Stimulated activated CD8-positive, alpha-beta memory T cell treated with anti-CD3 and anti-CD28 coated beads, Interleukin-4, amount 100 ng/mL, for 1 hour (primary cell): ENCODE measurements at places on chromosomes 11 and 22.

DNA sequence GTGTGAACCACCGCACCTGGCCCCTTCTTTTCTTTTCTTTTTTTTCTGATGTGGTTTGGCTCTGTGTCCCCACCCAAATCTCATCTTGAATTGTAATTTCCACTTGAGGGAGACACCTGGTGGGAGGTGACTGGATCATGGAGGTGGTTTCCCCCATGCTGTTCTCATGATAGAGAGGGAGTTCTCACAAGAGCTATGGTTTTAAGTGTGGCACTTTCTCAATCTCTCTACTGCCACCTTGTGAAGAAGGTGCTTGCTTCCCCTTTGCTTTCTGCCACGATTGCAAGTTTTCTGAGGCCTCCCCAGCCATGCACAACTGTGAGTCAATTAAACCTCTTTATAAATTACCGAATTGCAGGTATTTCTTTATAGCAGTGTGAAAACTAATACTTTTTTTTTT, 4.9 kb upstream of the TCN2 start:
- DNase-seq, result no peak

DNA sequence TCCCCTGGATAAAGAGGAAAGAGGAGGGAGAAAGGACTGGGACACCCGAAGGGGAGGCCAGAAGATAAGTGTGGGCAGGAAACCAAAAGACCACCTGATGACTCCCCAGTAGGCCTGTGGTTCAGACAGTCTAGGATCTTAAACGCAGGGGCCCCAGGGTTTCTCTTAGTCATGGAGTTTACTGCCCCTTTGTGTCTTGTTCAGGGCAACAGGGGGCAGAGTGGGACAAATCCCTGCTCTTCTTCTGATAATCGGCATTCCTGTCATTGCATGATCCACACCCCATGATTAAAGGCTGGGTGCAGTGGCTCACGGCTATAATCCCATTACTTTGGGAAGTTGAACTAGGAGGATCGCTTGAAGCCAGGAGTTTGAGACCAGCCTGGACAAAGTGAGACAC, 4.7 kb upstream of the TMPRSS13 start:
- no peak for DNase-seq

GRCh38 chr11:45345491-45345890, 59.4 kb upstream of the SYT13 start:
- no peak for DNase-seq

DNA sequence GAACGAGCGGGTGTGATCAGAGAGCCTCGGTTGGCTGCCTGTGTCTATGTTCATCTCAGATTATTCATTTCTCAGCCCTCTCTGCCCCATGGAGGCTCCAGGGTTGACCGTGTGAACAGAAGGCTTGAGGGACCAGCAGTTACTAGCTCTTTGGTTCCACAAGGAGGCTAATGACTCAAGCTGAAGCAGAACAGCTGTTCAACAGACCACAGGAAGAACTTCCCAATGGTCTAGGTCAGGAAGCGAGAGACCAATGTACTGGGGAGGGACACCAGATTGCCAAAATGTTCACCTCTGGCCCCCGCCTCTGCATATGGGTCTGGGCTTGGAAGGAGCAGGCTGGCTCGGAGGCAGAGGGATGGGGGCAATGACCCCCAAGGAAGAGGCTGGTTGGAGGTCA, 14.7 kb upstream of the PDE2A start:
- no peak for DNase-seq

GRCh38 chr11:8907116-8907515, 3.9 kb upstream of the AKIP1 start:
- DNase-seq, result no peak

DNA sequence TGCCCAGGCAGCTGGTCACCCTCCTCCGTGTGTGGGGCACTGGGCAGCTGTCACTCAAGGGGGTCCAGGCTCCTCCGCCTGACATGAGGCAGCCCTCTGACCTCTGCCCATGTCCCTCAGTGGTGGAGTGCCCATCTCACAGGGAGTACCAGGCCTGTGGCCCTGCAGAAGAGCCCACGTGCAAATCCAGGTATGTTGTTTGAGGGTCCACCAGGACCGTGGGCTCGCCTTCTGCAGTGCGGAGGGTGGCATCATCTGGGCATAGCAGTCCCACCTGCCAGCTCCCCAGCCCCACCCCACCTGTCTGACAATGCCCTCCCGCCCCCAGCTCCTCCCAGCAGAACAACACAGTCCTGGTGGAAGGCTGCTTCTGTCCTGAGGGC, 30.5 kb downstream of the MUC2 start:
- no peak for DNase-seq

DNA sequence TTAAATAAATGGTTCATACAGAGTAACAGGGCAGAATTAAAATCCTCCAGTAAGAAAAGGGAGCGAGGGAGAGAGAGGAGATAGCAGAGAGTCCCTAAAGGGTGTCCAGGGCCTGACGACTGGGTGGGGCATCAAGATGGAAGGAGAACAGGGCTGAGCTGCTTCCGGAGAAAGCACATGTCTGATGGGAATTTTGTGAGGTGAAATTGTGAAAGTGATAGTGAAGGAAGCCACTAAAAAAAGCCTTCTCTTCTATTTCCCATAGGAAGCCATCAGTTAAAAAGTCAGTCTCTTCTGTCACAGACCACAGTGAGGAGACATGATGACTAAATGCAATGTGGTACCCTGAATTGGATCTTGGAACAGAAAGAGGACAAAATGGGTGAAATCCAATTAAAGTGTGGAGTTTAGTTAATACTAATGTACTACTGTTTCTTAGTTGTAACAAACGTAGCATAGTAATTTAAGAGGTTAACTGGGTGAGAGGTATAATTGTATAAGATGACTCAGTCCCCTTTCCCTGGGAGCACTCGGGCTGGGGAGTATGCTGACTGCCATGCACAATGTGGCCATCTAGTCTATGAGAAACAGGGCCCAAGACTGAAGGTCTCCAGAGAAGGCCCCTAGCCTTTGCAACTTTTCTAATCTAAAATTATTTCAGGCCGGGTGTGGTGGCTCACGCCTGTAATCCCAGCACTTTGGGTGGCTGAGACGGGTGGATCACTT, 29.5 kb upstream of the FCHSD2 start:
- DNase-seq, result no peak

DNA sequence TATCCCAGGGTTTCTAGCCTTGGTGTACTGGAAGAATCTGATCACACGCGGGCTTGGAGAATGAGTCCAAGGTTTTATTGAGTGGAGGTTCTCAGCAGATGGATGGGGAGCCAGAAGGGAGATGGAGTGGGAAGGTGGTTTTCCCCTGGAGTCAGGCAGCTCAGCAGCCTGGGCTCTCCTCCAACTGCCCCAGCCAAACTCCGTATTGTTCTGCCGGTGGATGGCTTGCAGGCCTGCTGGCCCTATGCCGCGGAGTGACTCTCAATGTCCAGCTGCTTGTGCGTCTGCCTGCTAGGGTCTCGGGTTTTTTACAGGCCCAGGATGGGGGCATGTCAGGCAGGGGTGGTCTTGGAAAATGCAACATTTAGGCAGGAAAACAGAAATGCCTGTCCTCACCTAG, 162.4 kb upstream of the LMO1 start:
- DNase-seq, result no peak

- DNase-seq, result no peak
Observed at GRCh38 chr11:79439886-79440570, 802 bp downstream of the TENM4 start.

GRCh38 chr22:34070051-34070450, 149.8 kb upstream of the LARGE1 start:
- DNase-seq, result no peak

- no peak for DNase-seq
Observed at GRCh38 chr11:31118566-31118965, 251.0 kb downstream of the DCDC1 start.

DNA sequence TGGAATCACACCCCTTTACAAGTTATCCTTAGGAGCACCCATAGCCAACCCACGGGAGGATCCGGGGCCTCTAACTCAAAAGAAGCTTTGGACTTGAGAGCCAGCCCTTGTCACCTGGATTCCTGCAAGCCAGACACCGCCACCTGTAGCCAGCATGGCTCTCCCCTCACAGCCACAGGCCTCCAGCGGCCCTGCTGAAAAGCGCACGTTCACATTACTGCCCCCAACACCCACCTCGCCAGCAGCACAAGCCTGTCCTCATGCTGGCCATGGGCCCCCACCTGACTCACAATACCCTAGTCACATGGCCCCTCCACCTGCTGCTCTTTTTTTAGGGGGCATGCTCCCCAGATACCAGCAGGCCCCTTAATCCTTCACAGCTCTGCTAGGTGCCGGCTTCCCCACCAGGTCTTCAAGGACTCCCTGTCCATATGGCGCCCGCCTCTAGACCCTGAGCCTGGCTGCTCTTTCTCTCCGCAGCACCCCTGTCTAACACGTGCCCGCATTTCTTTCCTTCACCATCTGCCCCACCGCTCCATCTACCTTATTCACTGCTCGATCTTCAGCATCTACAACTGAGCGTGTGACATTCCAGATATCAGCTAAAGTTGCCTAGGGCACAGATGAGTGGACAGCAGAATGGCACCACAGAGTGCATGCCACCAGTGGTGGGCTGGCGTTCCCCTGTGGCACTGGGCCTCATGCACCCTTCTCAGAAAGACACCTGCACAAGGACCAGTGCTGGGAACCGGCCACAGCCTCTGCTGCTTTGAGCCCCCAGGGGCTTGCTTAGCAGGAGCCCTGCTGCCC, 6.6 kb downstream of the CARS1 start:
- DNase-seq, result no peak
